ENCODE measurements at places on chromosomes 7 and 10.
A peak's percentile ranks its signal among the peaks of the same experiment; 100 is the strongest.

DNA sequence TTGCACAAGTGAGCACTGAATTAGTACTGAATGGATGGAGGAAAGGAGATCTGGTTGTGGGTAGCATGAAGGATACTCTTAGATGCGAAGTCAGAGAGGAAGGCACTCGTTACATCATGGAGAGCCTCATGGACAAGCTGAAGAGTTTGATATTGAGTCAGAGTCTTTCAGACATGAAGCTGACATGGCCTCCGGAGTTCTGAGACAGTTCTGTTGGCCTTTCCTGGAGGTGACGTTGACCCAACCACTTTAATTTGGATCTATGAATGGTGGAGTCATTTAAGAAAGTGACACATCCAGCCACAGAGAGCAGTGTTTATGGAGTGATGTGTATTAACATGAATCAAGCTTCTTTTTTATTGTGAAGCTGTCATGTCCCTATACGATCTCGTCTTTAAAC is 286.3 kb upstream of the CDC14C start:
- DNase-seq, result no peak

DNA sequence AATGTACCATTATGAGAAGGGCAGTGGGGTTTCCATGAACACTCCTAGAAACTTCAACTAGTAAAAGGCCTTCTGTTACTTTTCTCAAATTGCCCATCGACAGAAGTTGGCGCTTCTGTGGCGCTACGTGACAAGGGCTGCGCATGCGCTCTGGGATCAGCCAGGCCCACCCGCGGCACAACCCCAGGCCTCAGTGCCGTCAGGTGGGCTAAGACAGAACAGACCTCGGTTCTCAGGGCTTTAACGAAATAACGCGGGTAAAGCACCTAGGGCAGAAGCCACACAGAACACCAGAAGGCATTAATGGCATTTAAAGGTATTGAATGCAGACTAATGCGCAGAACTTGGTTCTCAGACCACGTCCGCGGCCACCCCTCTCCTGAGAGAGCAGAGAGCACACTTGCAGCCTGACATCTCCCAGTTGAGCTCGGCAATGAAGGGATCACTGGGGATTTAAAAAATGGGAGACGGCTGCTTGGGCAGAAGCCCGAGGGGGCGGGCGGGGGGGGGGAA is 67.6 kb upstream of the CTNNA3 start:
- DNase-seq, result no peak

GRCh38 chr10:83212632-83213334 is 926.5 kb upstream of the GHITM start:
- no peak for DNase-seq

- no peak for DNase-seq
Observed at GRCh38 chr7:1917221-1918062, 247.4 kb downstream of the ELFN1 start.

DNA sequence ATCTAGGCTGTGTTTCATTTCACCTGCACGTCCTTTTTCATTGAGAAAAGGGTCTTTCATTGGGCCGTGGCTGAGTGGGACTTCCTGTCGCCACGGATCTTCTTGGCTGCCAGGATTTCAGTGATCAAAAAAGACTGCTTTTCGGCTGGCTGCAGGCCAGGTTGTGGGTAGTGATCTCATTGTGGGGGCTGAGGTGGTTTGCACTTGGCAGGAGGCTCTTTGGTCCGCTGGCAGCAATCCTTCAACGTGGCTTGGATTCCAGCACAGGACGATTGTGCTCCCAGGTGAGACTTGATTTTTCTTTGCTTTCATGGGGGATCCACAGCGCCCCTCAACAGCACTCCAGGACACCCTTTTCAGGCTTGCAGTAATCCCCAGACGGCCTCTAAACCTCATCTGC is 29.0 kb upstream of the ZNF273 start:
- no peak for DNase-seq

DNA sequence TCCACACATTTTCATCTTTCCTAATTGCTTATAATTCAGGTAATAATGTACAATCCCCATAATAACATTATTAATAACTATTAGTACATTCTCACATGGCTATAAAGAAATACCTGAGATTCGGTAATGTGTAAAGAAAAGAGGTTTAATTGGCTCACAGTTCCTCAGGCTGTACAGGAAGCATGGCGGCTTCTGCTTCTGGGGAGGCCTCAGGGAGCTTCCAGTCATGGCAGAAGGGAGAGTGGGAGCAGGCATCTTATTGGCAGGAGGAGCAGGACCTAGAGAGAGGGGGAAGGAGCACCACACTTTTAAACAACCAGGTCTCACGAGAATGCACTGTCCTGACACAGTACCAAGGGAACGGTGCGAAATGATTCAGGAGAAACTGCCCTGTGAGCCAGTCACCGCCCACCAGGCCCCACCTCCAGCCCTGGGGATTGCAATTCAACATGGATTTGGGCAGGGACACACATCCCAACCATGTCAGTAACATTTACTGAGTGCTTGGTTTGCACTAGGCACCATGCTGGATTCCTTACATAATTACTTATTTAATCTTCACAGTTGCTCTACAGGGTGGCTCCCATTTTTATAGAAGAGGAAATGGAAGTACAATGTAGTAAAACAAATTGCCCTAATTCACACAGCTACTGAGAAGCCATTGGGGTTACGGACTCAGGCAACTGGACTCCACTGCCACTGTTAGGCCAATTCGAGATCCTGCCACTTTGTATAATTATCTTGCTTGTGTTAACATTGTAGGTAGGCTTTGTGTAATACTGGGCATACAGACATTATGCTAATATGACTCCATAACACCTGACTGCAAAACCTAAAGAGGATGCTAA is 8.7 kb upstream of the ESYT2 start:
- DNase-seq, result no peak

GRCh38 chr7:137443616-137444015 is 100.1 kb upstream of the PTN start:
- DNase-seq, result no peak

GRCh38 chr7:139732471-139733167 is 45.2 kb downstream of the HIPK2 start:
- no peak for DNase-seq

- no peak for DNase-seq
Observed at GRCh38 chr7:17552952-17553351, 254.5 kb downstream of the AHR start.

GRCh38 chr7:158672975-158673374 is 31.6 kb downstream of the NCAPG2 start:
- no peak for DNase-seq

DNA sequence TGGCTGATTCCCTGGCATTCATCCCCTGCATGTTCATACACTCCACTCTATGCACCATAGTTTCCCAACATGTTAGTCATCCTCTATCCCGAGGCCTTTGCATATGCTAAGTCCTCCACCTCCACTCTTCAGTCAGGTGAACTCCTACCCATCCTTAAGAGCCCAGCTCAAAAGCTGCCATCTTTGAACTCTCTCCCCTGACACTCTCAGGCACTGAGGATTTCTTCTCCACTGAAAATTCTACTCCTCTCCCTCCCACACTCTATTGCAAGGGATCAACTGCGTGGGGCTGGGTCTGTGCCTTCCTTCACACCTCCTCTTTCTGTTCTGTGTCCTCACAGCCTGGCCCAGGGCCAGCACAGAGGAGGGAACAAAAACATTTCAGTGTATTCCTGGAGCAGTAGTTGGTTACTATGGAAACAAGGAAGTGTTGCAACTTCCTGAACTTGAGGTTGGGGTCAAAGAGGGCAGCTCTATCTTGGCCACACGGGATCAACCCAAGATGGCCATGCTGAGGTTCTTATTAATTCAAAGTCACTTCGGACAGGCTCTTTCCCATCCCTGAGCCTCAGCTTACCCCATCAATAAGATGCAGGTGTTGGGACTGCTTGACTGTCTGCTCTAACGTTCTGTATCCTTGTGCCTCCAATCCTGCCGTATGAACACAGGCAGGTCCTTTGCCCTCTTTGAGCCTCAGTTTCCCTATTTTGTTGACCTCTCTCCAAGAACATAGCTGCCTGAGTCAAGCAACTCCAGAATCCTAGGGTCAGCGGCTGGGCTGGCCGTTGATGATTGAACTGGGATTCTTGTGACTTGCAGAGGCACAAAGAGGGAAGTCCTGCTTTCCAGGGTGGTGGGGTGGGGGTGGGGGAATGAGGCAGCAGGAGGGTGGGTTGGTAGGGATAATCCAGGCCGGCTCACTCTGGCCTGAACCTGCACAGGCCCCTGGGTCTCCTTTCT is 15.5 kb downstream of the ZMIZ1 start:
- DNase-seq, result peak; percentile 46

GRCh38 chr10:118112543-118113125 is 65.9 kb upstream of the RAB11FIP2 start:
- DNase-seq, result no peak

DNA sequence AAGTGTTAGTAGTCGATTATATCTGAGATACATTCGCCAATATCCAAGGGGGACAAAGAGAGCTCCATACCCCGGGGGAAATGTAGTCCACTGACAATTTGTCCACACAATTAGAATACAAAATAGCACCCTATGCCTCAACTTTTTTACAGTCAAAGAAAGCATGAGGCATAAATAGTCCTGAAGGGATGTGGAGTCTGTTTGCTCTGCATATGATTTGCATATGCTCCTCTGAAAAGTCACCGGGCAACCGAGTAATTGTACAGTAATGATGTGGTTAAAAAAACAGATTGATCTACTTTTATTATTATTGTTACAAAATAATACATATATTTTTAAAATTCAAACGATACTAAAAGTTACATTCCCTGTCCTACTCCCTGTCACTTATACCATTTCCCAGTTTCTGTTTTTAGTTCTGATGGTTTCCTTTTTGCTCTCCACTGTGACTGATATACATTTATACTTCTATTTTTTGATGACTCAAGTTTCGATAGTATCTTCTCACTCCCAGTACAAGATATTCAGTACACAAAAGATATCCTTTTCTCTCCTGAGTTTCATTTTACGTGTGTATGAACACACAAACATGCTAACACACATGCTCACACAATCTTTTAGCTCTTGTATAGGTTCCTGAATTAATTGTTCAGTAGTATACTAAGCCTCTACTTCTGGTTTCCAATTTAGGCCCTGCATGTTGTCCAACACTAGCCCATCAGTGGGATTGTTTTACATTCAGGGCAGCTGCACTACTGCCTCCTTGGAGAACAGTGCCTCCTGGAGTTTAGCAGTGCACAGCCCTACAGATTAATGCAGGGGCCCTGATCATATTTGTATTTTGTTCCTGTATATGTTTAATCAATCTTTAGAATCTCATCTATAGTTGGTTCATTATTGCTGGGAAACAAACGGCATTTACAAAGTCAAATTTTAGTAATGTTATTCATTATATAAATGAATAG is 130.9 kb downstream of the TES start:
- no peak for DNase-seq

DNA sequence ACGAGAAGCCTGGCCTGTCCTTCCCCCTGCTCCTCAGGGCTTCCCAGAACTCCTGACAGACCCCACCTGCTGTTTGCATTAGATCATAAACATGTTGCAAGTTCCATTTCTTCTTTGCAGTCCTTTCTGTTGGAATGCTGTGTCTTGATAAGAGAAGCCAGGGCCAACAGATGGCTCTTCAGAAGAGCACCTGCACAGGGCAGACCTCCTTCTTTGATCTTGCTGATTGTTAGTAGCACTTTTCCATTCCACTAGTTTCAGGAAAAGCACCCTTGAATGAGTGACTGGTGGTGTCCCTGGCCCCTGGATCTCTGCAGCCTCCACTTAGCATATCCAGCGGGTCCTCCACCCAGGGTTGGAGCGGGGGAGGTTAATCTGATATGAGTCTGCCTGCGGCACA is 243.2 kb downstream of the GFRA1 start:
- no peak for DNase-seq

DNA sequence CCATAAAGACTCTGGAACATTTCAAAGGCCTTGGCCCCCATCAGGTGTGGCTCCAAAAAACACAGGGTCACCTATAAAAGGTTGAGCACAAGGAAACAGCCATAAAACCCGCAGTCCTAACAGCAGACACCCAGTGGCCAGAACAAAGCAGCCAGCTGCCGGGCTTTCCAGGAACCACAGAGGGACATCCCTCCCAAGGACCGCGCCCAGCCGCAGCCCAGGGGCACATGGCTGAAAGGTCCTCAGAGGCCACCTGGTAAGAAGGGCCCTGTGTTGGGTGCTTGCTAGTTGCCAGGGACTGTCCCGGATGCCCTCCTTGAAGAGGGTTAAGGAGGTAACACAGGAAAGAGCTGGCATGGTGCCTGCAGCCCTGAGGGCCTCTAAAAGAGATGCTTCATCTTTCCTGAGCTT is 32.7 kb downstream of the KCNMA1 start:
- DNase-seq, result no peak

GRCh38 chr7:50068850-50069551 is 24.0 kb downstream of the ZPBP start:
- no peak for DNase-seq

- no peak for DNase-seq
Observed at GRCh38 chr10:45147000-45147399, 146.3 kb downstream of the ZNF22 start.

GRCh38 chr10:81021428-81022129 is 483.9 kb downstream of the SH2D4B start:
- DNase-seq, result no peak

DNA sequence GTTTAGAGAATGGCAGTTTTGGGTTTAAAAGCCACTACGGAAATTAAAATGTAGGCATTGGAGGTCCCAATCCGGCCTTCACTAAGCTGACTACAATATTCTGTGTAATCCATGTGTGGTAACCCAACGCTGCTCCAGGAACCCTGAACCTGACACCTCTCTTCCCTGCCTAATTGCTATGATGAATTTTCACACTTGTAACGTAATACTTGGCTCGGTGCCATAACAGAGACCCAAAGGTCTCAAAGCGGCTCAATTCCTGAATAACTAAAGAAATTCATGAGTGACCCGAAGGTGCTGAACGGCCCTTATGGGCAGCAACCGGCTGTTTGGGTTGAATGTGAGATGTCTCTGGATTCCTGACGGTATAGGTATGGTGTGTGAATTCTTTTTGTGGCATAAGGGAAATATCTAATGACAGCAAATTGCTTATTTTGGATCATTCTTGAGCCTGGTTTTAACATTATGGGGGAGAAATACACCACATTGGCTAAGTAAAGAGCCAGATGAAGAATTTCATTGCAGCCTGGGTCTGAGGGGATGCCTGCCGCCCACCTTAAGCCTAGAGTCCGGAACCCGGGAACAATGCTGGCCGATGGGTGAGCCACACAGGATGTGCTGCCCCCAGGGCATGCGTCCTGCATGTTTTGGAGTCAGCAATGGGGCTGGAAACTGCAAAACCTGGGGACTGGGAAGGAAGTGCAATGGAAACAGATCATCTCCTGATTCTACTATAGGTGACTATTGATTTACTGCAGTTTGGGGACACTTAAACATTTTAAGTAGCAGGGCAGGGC is 69.7 kb upstream of the FZD8 start:
- no peak for DNase-seq

DNA sequence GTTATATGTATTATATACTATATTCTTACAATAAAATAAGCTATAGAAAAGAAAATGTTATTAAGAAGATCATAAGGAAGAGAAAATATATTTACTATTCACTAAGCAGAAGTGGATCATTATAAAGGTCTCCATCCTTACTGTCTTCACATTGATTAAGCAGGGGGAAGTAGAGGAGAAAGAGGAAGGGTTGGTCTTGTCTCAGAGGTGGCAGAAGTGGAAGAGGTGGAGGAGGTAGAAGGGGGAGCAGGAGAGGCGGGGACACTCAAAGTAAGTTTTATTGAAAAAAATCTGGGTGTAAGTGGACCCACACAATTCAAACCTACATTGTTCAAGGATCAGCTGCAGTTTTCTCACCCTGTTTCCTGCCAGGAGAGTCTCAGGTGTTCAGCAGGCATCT is 28.9 kb upstream of the ERCC6 start:
- DNase-seq, result no peak
